ENCODE measurements at places on chromosomes 16 and 17.

GRCh38 chr17:44607836-44608690 lies 48.2 kb upstream of the MEIOC start:
- peak; percentile 85 for DNase-seq

GRCh38 chr16:5619304-5619703 lies 521.7 kb upstream of the EEF2KMT start:
- peak; percentile 24 for DNase-seq

DNA sequence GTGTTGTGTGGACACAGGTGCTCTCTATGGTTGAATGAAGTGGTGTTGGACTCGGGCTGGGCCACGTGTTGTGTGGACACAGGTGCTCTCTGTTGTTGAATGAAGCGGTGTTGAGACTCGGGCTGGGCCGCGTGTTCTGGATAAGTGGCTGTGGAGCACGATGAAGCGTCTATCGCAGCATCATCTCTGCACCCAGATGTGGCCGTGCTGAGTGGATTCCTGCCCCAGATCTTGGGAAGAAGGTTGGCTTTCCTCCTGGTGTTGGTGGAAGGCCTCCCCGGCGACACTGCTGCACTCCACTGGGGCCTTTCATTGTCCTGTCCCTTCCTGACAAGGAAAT lies 69.1 kb downstream of the RPTOR start:
- DNase-seq, result no peak

DNA sequence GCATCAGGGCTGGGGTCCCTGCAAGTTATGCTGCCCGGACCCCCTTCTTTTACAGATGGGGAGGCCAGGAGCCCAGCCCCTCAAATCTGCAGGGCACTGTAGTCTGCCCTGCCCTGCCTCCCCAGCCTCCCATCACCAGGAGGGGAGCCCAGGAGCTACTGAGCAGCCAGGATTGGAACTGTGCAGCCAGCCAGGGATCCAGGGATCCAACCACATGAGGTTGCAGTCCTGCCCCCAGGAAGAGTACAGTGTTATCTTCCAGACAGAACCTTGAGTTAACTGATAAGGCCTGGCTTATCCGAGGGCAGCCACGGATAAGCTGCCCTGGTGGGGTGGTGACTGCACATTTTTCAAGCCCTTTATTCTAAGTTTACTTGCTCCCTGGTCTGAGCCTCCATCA lies 11.4 kb upstream of the NDRG4 start:
- peak; percentile 69 for DNase-seq

DNA sequence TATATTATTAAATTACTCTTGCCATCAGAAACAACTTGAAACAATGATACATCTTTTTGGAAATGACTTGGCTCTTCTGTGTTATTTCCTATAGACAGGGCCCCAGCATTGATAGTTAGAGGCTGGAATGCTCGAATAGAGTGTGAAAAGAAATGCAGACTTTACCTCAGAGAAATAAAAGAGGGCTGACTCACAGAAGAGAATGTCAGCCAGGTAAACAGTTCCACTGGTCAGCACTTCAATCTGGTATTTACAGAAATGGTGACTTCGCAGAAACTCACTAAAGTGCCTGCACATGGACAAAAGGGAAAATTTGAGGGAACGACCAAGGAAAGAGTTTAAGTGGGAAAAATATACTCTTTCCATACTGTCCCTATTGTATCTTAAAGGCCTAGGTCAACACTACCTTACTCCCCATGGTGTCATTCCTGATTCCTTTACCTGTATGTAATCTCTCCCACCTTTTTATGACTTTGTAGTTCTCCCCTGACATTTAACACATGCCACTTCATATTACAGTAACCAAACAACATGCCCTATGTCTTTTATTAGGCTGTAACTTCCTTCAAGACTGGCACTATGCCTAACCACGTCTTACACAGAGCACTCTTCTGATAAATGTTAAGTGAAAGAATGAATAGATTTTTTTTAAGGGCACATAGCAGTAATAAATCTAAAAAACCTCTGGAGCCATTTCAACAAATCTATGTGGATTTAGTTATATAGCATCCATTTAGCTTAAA lies 36.7 kb downstream of the AKAP10 start:
- DNase-seq, result peak; percentile 72

DNA sequence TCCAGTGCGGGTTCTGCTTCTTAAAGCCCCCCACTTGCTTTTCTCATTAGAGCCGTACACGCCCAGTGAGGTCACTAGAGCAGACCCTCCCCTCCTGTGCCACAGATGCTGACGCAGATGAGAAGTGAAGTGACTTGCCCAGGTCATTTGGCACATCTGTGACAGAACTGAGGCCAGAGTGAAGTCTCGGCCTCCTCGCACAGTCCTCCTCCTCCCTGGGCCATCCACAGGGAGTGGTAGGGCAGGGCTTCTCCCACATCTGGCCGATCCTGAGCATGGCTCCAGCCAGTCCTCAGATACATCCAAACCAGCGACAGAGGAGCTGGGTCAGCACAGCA lies 15.3 kb upstream of the TBX2 start:
- no peak for DNase-seq

GRCh38 chr17:79983456-79983855 lies 52.2 kb downstream of the TBC1D16 start:
- no peak for DNase-seq

- DNase-seq, result no peak
Measured at GRCh38 chr17:39517224-39517623, 55.9 kb downstream of the CDK12 start.

DNA sequence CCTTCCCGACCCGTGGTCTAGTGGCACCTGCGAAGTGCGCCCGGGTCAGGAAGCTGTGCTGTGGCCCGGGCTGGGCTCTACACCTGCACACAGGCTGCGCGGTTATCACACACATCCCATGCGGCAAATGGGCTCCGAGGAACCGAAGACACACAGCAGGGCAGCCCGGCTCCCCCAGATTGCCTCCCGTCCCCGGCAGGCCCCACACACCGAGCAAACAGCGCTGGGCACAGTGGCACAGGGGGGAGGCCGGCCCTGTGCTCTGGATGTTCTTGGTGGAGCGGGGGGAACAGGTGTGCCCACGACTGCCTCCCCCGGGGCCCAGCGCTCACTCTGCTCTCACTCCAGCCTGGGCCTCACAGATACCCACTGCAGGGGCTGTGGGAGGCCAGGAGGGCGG lies 28.9 kb upstream of the PABPN1L start:
- no peak for DNase-seq

DNA sequence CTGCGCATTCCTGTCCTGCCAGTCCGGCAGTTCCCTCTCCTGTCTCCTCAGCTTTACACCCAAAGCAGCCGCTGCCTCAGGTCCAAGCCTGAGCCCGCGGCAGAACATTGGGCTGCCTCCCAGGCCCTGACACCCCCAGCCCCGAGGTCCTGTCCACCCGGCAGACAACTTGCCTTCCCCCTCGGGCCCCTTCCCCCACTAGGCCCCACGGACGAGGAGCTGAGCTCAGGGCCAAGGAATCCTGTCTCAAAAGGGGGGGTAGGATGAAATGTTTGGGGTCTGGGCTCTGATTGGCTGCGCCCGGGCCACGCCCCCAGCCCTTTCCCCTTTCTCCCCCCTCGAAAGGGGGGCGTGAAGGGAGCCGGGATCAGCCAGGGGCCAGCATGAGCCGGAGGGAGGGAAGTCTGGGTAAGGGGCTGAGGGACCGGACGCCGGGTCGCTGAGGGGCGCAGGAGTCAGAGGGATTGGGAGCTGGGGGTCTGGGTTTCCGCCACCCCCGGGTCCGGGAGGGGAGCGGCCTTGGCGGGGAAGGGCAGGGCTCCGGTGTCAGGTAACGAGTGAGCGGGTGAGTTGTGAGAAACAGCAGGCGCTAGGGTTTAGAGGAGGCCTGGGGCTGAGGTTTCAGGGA lies at the start of gene CTF1:
CTF1 (plus strand) TSS at position 354 of the 628 bp plus-strand sequence; CDS start at position 384, 30 bp downstream.
- peak; percentile 94 for DNase-seq

- no peak for DNase-seq
Measured at GRCh38 chr16:72068930-72069329, 5.9 kb downstream of the HPR start.

DNA sequence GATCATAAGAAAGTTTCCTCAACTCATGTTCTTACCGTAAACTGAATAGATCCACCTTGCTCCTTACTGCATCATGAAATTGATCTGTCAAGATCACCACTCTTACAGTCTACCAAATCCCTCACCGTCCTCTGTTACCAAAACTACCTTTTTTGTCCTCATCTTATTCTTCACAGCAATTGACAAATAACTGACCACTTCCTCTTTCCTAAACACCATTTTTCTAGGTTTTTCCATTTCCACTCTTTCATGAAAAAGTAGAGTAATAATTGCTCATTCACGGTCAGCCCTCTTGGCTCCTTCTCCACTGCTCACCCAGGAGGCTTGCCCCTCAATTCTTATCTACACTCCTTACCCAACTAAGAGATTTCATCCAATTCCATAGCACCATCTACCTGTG lies 44.9 kb downstream of the ABCA5 start:
- no peak for DNase-seq

DNA sequence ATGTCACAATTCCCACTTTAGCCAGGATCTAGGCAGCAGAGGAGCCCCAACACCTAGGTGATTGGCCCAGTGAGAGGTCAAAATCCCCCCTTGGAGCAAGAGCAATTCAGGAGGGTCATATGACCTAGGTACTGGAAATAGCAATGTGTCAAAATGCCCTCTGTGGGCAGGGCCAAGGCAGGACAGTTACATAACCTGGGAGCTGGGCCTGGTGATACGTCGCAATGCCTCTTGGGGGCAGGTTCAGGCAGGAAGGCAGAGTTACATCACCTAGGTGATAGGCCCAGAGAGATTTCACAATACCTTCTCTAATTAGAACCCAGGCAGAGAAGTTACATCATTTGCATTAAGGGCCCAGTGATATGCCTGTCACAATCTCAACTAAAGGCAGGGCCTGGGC lies 1906.3 kb downstream of the TP53TG3F start:
- no peak for DNase-seq

- peak; percentile 92 for DNase-seq
Measured at GRCh38 chr16:84043486-84044117, 1.0 kb upstream of the SLC38A8 start.

DNA sequence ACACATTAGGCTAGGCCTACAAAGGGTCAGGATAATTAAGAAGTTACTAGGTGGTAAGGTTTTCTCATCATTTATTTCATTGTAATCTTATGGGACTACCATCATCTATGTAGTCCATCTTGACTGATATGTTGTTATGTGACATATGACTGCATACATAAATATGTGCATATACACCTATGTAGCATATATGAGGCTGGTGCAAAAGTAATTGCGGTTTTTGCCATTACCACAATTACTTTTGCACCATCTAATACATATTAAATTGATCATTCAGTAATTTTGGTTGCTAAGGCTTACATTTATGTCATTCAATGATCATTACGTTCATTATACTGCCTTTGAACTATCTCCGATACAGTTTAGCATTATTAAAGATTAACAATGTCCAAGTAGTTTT lies 167.8 kb upstream of the AXIN2 start:
- no peak for DNase-seq

DNA sequence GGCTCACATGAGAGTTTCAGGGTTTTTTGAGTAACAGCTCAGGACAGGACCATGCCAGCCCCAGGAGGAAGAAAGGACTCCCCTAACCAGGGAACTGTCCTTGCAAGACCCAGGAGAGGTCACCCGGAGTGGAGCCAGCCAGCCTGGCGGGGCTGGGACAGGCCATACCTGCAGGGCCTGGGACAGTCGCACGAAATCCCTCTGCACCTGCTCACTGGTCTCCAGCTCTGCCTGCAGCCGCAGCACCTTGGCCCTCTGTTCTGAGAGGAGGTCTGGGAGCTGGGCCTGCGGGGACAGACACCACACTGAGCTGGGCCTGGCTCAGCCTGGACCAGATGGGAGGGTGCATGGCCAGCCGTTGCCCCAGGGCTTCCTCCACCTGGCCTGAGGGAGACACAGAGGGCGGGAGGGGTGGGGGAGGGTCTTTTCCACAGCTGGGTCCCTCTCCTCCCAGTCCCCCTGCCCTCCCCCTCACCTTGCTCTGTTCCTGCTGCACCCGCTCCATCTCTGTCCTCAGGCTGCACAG lies 19.7 kb downstream of the RABEP2 start:
- no peak for DNase-seq

DNA sequence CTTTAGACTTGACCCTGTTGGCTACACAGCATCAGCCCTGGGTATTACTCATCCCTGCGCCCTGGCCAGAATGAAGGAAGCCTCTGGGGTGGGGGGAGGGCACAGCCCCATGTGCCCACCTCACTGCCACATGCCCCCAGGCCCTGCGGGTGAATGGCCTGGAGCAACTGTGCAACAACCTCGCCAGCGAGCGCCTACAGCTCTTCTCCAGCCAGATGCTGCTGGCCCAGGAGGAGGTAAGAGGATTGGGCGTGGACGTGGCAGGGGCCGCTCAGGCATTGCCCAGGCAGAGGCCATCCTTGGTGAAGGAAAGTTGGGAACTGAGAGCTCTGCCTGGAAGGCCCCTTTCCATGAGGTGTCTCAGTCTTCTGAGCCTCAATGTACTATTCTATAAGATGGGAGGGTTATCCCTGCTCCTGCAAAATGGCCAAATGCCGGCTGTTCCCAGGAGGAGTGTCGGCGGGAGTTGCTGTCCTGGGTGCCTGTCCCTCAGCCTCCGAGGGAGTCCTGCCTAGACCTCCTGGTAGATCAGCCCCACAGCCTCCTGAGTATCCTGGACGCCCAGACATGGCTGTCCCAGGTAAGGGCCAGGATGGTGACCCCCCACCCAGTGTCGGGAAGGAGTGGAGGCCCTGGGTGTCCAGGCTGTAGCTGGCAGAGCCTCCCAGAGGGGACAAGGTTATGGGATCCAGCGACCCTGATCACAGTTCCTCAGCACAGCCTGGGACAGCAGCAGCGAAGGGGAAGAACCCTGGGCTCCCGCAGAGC lies 8.9 kb downstream of the MYO15B start:
- no peak for DNase-seq

- no peak for DNase-seq
Measured at GRCh38 chr17:31674717-31675349, 184.2 kb downstream of the COPRS start.

DNA sequence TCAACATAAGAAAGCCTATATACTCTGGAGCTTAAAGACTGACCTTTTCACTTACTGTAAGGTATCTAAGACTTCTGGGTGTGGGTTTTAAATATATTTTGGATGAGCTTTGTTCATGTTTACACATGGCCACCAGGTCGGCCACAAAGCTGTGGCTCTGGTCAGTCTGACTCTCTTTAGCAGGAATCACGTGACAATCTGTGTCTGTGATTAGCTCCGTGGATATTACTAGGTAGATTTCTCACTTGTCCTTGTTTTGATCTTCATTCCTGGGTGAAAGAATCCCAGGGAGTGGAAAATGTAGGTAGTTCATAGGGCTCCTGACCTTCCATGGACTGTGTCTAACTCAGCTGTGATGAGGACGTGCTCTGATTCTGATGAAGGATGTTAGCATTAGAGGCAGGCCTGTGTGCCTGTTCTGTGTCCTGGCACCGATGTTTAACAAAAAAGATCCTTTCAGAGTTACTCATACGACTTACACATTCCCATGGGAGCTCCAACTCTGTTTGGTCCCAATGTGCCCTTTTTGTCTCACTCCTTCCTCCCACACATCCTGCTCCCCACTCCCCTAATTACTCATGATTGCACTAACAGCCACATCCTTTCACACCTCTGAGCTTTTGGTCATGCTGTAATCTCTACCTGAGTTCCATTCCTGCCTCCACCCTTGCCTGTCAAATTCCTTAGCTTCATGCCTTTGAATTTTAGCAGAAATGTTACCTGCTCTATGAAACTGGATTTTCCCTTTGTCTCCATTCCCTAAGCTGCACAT lies 425.1 kb downstream of the MAF start:
- DNase-seq, result peak; percentile 81

GRCh38 chr17:32746698-32747097 lies 130.2 kb downstream of the MYO1D start:
- DNase-seq, result no peak
